ENCODE measurements at places on chromosomes 16 and 17.

DNA sequence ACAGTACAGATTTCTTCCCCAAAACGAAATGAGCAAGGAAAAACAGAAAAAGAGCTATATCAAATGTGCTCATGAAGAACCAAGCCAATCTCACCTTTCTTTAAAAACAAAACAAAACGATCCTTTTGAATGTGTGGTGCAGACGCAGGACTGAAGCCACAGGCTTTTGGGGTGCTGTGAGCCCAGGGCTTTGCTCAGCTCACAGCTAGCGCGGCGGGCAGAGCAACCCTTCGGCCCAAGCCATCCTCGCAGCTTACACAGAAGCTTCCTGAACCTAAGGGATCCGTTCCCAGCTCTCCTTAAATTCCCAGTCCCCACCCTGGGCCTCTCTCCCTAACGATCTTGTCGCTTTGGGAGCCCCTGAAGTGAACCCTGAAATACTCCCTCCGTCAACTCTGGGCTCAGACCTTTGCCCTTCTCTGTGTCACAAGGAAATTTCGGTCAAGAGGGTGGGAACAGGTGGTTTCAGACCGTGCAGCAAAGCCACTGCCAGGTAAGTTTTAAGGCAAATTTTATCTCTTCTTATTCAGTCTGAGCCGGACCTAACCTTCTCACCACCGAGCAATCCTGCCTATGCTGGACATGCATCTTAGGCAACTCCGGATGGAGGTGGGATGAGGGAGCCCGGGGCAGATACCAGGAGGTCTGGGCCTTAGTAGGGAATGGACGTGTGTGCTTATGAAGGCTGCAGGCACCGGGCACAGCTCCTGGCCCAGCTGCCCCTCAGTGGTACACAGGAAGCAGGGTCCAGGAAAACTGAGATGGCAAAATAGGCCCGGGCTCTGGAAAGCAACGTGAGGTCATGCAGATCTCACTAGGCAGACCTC, 52.0 kb downstream of the COTL1 start:
- DNase-seq = no peak

GRCh38 chr16:50309527-50310307, 43.4 kb downstream of the ADCY7 start:
- DNase-seq = no peak

GRCh38 chr17:4221899-4222659, 41.7 kb downstream of the ANKFY1 start:
- no peak for DNase-seq

GRCh38 chr17:77421630-77421972, 280.8 kb downstream of the SEC14L1 start:
- no peak for DNase-seq

DNA sequence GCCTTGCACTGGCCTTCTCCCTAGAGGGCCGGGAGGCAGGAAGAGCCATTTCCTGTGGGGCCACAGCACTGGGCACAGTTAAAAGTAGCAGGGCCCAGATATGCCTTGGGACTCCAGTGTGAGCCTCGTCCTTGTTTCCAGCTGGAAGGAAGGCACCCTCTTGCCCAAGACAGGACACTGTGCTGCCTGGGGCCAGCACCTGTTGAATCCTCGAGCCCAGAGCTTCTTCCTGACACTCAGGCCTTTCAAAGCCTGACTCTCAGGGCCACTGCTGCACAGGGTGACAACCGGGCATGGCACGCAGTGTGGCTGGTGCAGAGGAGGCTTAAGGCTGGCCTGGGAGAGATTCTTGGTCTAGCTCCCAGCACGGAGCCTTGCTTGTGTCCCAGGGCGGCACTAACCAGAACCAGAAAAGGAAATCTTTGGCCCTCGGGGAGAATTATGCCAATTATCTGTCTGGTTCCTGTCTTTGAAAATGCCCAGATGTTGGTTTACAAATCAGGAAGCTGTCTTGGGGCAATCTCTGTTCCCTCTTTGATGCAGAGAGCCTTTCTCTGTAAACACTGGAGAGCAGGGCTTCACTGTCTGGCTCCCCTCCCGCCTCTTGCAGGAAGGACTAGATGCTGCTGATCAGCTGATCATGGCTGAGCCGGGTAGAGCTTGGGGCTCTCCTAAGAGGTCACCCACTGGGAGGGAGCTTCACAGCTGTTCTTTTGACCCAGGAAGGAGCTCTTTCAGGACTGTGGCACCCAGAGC, 11.1 kb downstream of the LDHD start:
- no peak for DNase-seq
